ENCODE measurements at places on chromosomes 1 and 21. TPM values are rescaled to one million over a fixed set of nuclear protein-coding genes. Genes with fewer than 3 reads are reported as not detected.

TNFRSF8 gene
- polyA plus RNA-seq, result not detected

DNA sequence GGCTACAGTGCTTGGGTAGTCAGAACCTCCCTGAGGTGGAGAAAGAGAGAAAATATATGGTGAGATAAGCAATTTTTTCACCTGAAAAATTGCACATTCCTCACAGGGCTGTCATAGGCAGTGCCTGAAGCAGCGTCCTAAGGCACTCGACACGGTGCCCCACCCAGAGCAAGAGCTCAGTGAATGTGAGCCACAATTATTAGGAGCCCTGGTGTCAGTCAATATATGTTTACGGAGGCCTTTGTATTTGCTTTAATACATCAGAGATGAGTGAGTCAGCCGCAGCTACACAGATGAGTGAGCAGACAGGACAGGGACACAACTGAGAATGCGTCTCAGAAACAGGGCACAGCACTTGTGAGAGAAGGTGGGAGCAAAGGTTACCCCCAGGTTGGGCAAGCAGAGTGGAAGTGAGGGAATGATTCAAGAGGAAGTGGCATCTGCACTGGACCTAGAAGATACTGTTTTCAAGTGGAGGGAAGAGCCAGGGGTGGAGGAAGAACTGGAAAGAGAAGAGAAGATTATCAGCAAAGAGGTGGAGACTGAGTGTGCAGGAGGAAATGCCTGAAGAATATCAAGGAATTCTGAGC is 5.2 kb upstream of the PIGC start:
- H3K4me1 ChIP-seq, result peaks cover 22% of the 10 kb centered on the region
- no peaks in the 10 kb centered on the region for H3K27me3 ChIP-seq
- no peaks in the 10 kb centered on the region for H3K36me3 ChIP-seq
- no peak for DNase-seq

GRCh38 chr1:209607102-209607794 is 23.7 kb downstream of the CAMK1G start:
- no peaks in the 10 kb centered on the region for H3K27me3 ChIP-seq
- H3K4me3 ChIP-seq, result no peak overlapping the region
- no peaks in the 10 kb centered on the region for H3K36me3 ChIP-seq
- H3K27ac ChIP-seq, result no peak overlapping the region
- DNase-seq, result no peak

CCDC185 gene
- polyA plus RNA-seq, result not detected

DNA sequence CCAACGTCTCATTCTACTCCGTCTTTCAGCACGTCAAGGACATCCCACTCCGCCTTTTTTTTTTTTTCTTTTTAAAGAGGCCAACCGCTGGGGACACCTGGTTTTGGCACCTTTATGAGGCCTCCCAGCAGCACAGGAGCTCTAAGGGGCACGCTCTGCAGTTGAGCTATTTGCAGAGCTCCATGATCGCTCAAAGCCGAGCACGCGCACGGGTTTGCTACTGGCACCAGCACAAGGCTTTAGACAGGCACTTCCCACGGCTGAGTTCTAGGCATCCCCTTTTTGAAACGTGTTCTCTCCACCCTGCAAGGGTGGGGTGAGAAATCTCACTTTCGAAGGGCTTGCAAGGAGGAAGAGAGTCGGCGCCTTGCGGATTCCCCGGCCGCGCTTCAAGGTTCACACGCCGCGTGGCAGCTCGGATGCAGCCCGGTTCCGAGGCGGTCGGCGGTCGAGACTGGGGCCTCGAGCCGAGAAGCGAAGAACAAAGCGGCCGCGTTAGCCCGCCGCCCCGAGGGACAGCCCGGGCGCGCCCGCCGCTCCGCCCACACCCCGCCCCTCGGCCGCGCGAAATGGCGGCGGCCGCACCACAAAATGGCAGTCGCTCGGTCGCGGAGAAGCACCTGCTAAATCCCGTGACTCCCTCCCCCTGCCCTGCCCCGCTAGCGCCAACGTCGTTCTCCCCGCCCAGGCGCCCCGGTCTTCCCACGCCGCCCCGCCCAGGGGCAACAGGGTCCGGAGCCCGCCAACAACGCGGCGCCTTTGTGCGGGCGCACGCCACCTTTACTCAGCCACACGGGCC is 12.9 kb upstream of the SPEN start:
- H3K27ac ChIP-seq, result peak overlapping the region; percentile 97
- no peaks in the 10 kb centered on the region for H3K27me3 ChIP-seq
- peak; percentile 82 for DNase-seq
- peak overlapping the region; percentile 82 for H3K4me3 ChIP-seq
- no peaks in the 10 kb centered on the region for H3K36me3 ChIP-seq
- peaks cover 13% of the 10 kb centered on the region for H3K4me1 ChIP-seq

DNA sequence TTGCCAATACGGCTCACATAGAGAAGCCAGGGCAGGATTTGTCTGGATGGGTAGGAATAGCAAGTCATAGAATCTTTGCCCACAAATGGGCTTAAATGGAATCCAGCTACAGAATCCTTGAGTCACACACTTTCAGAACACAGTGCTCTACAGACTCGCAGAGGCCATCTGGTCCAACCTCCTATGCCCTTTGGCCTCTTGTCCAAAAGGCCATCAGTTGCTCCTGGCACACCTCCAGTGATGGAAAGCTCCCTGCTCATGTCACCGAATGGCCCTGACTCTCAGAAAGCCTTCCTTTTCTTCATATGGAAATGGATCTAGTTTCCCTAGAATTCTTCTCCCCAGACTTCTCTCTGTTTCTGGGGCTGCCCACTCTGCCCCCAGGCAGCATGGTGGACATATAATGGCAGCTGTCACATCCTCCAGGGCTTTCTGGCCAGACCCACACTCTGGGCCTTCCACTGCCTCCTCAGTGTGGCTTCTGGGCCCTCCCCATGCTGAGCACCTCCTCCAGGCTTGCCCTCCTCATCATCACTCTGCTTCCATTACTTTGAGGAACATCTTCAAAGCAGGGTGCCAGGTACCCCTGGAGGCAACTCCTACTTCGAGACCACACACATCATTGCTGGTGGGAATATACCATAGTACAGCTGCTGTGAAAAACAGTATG is 33.6 kb upstream of the TRABD2B start:
- no peak for DNase-seq
- H3K4me3 ChIP-seq, result no peak overlapping the region
- H3K27ac ChIP-seq, result no peak overlapping the region
- no peaks in the 10 kb centered on the region for H3K27me3 ChIP-seq
- H3K4me1 ChIP-seq, result no peaks in the 10 kb centered on the region
- no peaks in the 10 kb centered on the region for H3K36me3 ChIP-seq

- no peaks in the 10 kb centered on the region for H3K36me3 ChIP-seq
- no peak for DNase-seq
Observed at GRCh38 chr1:165842023-165842670, 14.7 kb downstream of the UCK2 start.

CCDC30 gene
- polyA plus RNA-seq, result 0.58 TPM

DNA sequence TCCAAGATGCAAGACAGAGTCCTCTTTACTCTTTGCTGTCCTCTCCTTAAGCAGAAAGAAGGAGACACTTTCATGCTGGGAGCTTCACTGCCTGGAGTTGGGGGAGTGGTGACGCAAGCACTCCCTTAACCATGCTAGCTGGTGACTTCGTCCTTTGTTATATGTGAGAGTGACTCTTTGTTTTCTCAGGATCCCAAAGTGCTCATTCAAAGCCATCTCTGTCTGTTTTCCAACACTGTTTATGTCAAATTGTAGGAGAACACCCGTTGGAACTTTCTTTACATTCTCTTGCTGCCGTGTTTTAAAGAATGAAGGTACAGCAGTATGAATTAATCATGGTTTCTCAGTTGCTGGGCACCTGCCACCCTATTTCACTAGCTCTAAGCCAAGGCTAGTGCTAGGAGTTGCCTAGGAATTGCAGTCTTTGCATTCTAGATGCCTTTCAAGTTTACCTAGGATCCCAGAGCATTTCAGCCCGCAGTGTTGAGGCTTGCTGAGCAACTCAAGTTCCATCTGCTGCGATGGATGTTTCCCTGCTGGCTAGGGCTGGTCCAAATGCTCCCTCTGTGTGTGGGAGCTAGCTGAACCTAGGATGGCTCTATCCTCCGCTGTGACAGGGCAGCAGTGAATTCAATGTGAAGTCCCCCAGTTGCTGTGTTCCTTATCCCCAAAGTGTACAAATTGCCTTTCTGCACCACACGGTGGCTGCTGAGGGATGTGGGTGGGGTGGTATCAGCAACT is 82.6 kb upstream of the GPR52 start:
- no peak for DNase-seq
- H3K4me3 ChIP-seq, result no peak overlapping the region
- no peaks in the 10 kb centered on the region for H3K27me3 ChIP-seq
- no peaks in the 10 kb centered on the region for H3K4me1 ChIP-seq

- no peaks in the 10 kb centered on the region for H3K27me3 ChIP-seq
- no peaks in the 10 kb centered on the region for H3K4me1 ChIP-seq
- no peak for DNase-seq
- no peaks in the 10 kb centered on the region for H3K36me3 ChIP-seq
- H3K27ac ChIP-seq, result no peak overlapping the region
Observed at GRCh38 chr1:66402194-66402593, 131.8 kb upstream of the SGIP1 start.

DNA sequence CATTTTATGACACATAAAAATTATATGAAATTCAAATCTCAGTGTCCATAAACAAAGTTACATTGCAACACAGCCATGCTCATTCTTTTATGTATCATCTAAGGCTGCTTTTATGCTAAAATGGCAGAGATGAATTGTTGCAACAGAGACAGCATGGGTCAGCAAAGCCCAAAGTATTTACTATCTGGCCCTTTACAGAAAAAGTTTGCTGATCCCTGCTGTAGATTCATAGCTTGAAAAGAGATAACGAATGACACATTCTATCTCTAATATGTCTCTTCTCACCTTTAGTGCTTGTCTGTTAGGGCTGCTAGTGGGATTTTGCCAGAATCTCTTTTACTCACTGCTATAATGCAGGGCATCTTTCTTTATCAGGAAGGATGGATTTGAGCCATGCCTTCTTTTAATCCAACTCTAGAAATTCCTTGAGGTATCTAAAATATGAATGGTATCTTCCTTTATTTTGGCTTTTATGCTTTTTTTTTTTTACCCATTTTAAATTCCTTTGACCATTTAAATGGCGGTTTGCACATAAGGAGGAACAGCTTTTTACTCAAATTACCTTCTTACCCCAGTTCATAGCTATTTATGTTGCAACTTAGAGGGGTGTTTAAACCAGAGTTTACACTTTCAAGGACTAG is 598.2 kb downstream of the PLPP3 start:
- H3K4me1 ChIP-seq, result no peaks in the 10 kb centered on the region
- no peaks in the 10 kb centered on the region for H3K27me3 ChIP-seq
- DNase-seq, result no peak
- H3K27ac ChIP-seq, result no peak overlapping the region

C4BPB gene
- polyA plus RNA-seq, result not detected

- no peaks in the 10 kb centered on the region for H3K27me3 ChIP-seq
- no peak overlapping the region for H3K27ac ChIP-seq
- no peaks in the 10 kb centered on the region for H3K4me1 ChIP-seq
- no peak for DNase-seq
- H3K4me3 ChIP-seq, result no peak overlapping the region
Observed at GRCh38 chr1:39936724-39937491, 18.0 kb upstream of the MFSD2A start.

DNA sequence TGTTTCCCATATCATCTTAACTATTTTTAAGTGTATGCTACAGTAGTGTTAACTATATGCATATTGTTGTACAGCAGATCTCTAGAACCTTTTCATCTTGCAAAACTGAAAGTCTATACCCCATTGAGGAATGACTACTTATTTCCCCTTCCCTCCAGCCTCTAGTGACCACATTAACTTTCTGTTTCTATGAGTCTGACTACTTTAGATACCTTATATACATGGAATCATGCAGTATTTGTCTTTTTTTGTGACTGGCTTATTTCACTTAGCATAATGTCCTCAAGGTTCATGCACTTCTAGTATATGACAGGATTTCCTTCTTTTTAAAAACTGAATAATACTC is 96.5 kb upstream of the BTG3 start:
- H3K27me3 ChIP-seq, result no peaks in the 10 kb centered on the region
- no peak for DNase-seq
- no peak overlapping the region for H3K27ac ChIP-seq

SLC9C2 gene
- not detected for polyA plus RNA-seq

DNA sequence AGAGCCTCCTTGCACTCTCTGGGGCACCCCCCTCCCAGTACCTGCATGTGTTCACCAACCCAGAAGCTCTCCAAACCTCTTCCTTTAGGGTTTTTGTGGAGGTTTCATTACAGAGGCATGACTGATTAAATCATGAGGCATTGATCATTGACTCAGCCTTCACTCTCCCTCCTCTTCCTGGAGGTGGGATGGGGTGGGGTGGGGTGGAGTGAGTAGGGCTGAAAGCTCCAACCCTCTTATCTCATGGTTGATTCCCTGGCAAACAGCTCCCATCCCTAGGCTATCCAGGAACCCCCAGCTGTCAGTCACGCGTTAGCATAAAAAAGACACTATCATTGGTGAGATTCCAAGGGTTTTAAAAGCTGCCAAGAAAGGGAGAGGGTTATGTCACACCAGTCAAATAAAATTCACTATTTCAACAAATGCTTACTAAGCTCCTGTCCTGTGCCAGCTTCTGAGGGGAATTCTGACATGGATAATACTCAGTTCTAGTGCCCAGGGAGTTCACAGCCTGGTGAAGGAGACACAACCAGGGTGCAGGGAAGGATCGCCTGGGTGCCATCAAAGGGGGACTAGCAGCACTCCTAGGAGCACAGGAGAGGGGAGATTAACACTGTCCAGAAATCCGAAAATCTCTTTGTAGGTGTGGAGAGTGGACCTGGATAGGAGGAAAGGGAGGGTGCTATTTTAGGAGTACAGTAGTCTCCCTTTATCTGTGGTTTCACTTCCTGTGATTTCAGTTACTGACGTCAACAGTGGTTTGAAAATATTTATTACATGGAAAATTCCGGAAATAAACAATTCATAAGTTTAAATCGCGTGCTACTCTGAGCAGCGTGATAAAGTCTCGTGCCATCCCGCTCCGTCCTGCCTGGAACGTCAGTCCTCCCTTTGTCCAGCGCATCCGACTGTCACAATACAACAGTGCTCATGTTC is 6.8 kb upstream of the IL24 start:
- H3K4me1 ChIP-seq, result peaks cover 14% of the 10 kb centered on the region
- H3K27me3 ChIP-seq, result no peaks in the 10 kb centered on the region
- no peaks in the 10 kb centered on the region for H3K36me3 ChIP-seq
- H3K27ac ChIP-seq, result no peak overlapping the region

DNA sequence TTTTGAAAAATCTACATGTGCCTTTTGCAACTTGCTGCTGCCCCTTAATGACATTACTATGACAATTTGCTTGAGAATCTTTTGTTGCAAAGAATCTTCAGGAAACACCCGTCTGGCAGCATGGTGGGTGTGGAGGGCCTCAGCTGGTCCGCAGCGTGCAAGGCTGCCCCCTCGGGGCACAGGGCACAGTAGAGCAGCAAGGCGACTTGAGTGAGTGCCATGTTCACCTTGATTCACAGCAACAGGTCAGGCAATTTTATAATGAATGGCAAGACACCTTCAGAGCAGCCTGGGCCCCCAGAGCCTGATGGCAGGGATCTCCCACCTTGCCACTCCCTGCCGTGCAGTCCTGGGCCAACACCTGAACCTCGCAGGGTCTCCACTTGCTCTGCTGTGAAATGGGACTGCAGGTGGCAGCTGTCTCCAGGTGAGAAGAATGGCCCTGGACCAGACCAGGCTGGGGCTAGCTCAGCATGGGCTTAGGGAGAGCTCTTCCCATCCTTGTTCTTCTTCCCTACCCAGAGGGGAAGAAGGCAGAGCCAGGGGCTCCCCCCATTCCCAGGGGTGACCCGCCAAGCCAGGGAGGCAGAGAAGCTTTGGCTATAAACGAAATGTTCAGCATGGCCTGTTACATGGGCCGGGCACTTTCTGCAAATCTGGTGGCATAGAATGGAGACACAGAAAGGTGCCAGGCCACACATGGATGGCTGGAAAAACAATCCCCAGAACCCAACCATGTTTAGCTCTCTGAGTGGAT is 34.5 kb upstream of the ACTRT2 start:
- no peaks in the 10 kb centered on the region for H3K27me3 ChIP-seq
- DNase-seq, result no peak
- no peaks in the 10 kb centered on the region for H3K36me3 ChIP-seq
- H3K27ac ChIP-seq, result no peak overlapping the region
- H3K4me1 ChIP-seq, result no peaks in the 10 kb centered on the region

CYP4A22 gene
- polyA plus RNA-seq, result not detected

LGR6 gene
- 3.1 TPM for polyA plus RNA-seq

Data from CD8-positive, alpha-beta memory T cell (primary cell).